ENCODE measurements at places on chromosomes 3 and 15. TPM values are rescaled to one million over a fixed set of nuclear protein-coding genes. Genes with fewer than 3 reads are reported as not detected.

TERC gene
- 269 TPM for total RNA-seq

MYL3 gene
- total RNA-seq = not detected

BOC gene
- 2.2 TPM for total RNA-seq

UROC1 gene
- total RNA-seq = not detected

DOCK3 gene
- 0.20 TPM for total RNA-seq

TMEM45A gene
- 20.7 TPM for total RNA-seq

CYP19A1 gene
- total RNA-seq = 34.5 TPM

SH2D7 gene
- not detected for total RNA-seq

EAF1 gene
- 18.2 TPM for total RNA-seq

PLAAT1 gene
- 0.37 TPM for total RNA-seq

IL20RB gene
- total RNA-seq = 1.8 TPM

HGD gene
- not detected for total RNA-seq

ZNF774 gene
- 0.98 TPM for total RNA-seq

SMCO1 gene
- under 0.01 TPM for total RNA-seq

RLBP1 gene
- not detected for total RNA-seq

SH3GL3 gene
- 0.20 TPM for total RNA-seq

KCNMB3 gene
- total RNA-seq = 1.8 TPM

MYRIP gene
- total RNA-seq = 0.20 TPM

MYLK gene
- total RNA-seq = 6.8 TPM

CLDN16 gene
- not detected for total RNA-seq

GRIP2 gene
- not detected for total RNA-seq

GREM1 gene
- 2.2 TPM for total RNA-seq

STRIT1 gene
- total RNA-seq = not detected

GOLGA8T gene
- total RNA-seq = not detected

NUP210 gene
- not detected for total RNA-seq

ZBTB20 gene
- total RNA-seq = 15.1 TPM

NDUFB5 gene
- total RNA-seq = 88.9 TPM

KLHL25 gene
- 2.2 TPM for total RNA-seq

WDR82 gene
- 43.0 TPM for total RNA-seq

CTXN2 gene
- total RNA-seq = not detected

CLDN11 gene
- total RNA-seq = 792 TPM

SKOR1 gene
- total RNA-seq = under 0.01 TPM

BNC1 gene
- 14.3 TPM for total RNA-seq

MUC4 gene
- total RNA-seq = not detected

CGNL1 gene
- under 0.01 TPM for total RNA-seq

CHRD gene
- total RNA-seq = 0.20 TPM

MCCC1 gene
- total RNA-seq = 21.1 TPM
